ENCODE measurements at places on chromosomes 16 and 17. TPM values are rescaled to one million over a fixed set of nuclear protein-coding genes. Genes with fewer than 3 reads are reported as not detected.

Gene FAM20A
- 0.13 TPM for total RNA-seq

Gene KRTAP2-3
- 4.3 TPM for total RNA-seq

DNA sequence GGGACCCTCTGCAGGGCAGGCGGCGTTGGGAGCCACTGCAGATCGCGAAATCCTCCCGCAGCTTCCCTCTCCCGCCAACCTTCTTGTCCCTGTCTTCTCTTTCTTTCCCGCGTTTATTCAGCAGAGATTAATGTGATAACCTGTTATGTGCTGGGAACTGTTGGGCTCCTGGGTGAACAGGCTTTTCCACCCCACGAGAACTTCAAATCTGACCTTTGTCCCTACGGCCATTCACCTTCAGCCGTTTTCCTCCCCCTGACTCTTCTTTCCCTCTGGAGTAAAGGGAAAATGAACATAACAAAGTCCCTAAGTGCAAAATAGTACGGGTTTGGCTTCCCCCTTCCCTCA is 15.2 kb upstream of the KPNA2 start:
- no peak for DNase-seq

DNA sequence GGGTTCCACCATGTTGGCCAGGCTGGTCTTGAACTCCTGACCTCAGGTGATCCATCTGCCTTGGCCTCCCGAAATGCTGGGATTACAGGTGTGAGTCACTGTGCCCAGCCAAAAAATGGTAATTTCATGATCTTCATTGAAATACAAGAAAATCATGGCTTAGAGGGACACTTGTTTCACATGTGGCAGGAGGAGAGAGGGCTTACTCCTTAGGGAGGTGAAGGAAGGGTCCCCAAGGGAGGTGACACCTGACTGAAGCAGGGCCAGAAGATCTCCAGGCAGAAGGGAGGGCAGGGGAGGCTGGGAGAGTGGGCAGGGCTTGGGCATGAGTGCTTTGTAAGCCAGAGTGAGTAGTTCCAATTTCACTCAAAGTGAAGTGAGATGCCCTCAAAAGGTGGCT is 20.0 kb upstream of the ITGAX start:
- no peak for DNase-seq

GRCh38 chr16:68451676-68452075 is 3.4 kb upstream of the SMPD3 start:
- no peak for DNase-seq

- no peak for DNase-seq
Measured at GRCh38 chr17:39602533-39603303, 5.0 kb downstream of the NEUROD2 start.

DNA sequence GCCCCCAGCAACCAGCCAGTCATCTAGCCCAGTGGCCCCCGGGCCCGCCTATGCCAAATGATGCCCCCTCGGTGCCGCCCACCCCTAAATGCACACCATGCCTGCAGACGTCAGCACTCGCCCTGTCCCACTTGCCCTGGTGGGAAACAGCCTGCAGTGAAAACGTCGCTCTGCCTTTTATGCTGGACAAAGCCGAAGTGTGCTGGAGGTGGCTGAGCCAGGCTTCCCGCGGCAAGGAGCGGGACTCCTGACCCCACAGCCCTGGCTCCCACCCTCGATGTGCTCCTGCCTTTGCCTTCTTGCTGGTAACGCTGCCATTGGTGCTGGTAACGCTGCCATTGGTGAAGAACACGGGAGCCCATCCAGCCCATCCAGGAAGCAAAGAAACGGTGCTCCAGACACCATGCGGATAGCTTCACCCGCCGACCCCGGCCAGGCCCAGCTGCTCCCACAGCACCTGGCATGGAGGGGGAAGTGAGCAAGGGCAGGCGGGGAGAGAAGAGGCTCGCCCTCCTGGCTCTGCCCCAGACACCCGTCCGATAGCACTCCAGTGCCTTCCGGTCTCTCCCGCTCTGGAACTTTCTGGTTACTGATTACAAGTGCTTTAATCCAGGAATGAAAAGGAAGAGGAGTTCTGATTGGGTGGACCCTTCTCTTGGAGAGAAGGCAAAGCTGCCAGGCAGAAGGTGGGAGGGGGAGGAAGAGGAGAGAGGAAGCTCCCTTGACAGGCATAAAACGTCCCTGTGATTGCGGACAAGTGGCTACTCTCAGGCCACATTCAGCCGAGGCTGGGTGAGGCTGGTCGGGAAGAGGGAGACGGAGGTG is 4.0 kb upstream of the BAIAP2 start:
- DNase-seq, result no peak

- DNase-seq, result no peak
Measured at GRCh38 chr17:61196302-61196704, 203.3 kb upstream of the TBX2 start.

GRCh38 chr17:42667088-42667951 is 8.2 kb downstream of the TUBG2 start:
- peak; percentile 79 for DNase-seq

DNA sequence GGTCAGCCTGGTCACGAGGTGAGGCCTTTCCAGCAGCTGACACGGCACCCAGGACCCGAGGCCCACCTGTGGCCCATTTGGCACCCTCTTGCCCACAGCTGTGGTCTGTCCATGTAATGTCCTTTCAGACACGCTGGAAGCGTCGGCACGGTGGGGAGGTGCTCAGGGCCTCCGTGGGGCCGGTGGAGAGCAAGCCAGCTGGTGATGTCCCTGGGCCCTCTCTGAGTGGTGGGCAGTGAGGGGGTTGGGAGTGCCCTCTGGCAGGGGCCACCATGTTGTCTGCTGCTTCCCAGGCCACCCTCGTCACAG is 97.3 kb upstream of the ZNF469 start:
- DNase-seq, result no peak
